ENCODE measurements at places on chromosomes 5 and 9. TPM values are rescaled to one million over a fixed set of nuclear protein-coding genes. Genes with fewer than 3 reads are reported as not detected.

F12 gene
- 1.4 TPM for total RNA-seq

- DNase-seq = no peak
These were observed 4.4 kb downstream of the UBAC1 start for GRCh38 chr9:135956802-135957174.

GRCh38 chr5:140143521-140144258 is 18.0 kb downstream of the IGIP start:
- DNase-seq = no peak

- DNase-seq = no peak
These were observed 450.6 kb downstream of the TMEM232 start for GRCh38 chr5:110275878-110276277.

- no peak for DNase-seq
These were observed 431 bp downstream of the RNF208 start for GRCh38 chr9:137221506-137222111.

DNA sequence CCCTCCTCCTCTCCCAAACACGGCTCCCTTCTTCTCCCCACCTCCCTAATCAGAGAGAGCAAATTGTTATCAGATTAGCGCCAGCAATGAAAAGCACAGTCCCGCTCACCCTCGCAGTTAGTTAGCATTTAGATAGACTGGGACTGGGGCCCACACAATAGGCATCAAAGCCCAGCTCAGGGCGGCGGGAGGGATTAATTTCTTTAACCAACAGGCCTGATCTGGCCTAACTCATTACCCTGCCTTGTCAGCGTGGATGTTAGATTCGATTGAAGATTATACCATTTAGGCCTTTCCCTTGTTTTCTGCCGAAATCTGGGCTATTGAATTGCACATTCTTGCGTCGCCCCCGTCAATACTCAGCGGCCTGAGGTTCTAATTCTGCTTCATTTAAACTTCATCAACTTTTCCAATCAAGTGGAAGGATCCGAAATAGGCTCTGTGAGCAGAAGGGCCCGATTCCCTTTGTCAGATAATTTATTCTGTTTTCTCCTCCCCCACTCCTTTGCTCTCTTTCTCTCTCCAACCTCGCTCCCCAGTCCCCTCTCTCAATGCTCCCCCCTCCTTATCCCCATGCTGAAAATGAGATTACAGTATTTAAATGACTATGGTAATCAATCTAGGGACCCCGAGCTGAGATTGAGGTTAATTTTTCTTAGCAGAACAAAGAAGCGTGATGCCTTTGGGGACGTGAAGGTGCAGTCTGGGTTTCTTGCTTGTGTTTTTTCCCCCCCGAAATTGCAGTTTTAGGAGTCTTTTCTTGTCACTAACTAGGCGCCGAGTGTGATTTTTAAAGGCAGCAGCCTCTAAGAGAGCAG is 15.1 kb downstream of the CFAP77 start:
- no peak for DNase-seq

GRCh38 chr5:11157132-11157531 is 396.1 kb upstream of the DAP start:
- no peak for DNase-seq

GRCh38 chr5:23635938-23636337 is 128.5 kb downstream of the PRDM9 start:
- DNase-seq = no peak

DNA sequence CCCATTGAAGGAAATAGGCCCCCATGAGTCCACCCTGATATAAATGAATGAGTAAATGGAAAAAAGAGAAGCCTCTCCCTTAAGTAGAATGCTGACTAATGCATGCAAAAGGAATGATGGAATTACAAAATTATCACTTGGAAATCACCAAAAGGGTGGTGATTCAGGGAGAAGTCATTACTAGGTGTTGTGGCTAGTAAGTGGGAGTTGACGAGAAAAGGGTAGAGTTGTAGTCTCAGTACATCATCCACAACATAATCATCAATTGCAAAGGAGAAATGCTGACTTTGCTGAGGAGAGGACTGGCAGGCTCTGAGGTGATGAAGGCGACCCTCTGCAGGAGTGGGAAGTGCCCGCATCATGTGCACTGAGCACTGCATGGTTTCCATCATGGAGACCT is 201.5 kb upstream of the S1PR3 start:
- DNase-seq = peak; percentile 82

DNA sequence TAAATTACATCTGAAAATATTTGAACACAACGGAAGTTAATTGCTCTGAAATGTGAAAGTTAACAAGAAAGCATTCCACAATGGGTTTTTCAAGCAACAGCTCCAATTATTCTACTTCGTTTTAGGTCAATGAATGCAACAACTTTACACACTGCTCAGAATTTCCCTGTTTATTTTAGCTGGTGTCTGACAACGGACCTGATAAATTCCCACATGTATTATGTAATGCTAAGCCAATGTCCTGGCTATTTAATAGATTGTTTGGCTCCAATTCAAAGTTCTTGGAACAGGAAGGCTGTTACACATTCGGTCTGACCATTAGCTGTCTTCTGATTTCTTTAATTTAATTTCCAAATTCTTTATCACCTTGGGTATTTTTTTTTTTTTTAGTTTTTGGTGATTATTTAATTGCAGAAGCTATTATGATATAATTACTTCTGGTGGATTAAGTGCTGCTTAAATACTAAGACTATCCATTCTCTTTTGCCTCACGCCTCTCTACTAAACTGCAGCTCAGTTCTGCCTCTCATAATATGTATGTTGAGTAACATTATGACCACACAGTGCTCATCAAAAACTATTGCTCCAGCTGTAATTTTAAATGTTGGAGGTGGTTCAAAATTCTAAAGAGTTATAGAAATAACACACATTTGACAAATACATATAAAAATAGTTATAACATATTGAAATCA is 57.9 kb downstream of the MEF2C start:
- peak; percentile 78 for DNase-seq

GRCh38 chr9:114343471-114344187 is 14.0 kb downstream of the ORM2 start:
- DNase-seq = peak; percentile 65
